WERI-Rb-1 (cell line): ENCODE measurements at places on chromosomes 4 and X.

DNA sequence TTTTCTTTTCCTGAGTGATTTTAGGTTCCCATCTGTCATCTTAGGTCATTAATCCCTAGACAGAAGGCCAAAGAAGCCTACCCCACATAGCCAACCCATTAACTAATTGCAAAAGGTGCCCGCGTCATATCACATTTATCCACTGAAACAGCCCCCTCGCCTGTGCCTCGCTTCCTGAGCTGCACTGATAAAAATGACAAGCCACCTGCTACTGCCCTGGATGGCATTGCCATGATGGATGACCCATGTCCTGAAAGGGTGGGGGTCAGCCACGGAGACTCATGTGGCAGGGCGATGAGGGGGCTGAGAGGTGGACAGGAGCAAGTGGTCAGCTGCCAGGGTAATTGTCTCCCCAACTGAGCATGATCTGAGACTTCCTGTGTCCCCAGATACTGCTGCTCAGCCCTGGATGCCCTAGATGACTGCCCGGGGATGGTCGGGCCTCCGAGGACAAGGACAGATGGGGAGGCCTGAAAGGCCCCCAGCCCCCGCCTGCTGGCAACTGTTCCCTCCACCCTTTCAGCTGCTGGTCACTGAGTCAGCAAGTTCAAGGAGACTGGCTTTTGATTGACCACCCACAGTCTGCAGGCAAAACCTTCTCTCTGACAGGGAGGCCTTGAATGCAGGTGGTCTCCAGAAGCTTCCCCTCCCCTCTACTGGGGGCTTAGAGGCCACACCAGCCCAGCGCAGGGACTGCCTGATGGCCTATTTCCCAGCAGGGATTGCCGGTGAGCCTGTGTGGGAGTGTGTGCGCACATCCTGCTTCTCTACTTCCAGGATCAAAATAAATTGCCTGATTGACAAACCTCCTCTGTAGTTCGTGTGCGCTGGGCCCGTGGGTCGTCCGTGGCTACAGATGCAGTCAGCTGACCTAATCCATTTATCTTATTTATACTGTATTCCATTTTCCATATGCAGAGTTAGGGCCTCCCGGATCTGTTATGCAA lies 496.3 kb downstream of the BCOR start:
- peak; percentile 93 for DNase-seq

GRCh38 chr4:128517739-128518510 lies 230.3 kb upstream of the PGRMC2 start:
- DNase-seq, result no peak

DNA sequence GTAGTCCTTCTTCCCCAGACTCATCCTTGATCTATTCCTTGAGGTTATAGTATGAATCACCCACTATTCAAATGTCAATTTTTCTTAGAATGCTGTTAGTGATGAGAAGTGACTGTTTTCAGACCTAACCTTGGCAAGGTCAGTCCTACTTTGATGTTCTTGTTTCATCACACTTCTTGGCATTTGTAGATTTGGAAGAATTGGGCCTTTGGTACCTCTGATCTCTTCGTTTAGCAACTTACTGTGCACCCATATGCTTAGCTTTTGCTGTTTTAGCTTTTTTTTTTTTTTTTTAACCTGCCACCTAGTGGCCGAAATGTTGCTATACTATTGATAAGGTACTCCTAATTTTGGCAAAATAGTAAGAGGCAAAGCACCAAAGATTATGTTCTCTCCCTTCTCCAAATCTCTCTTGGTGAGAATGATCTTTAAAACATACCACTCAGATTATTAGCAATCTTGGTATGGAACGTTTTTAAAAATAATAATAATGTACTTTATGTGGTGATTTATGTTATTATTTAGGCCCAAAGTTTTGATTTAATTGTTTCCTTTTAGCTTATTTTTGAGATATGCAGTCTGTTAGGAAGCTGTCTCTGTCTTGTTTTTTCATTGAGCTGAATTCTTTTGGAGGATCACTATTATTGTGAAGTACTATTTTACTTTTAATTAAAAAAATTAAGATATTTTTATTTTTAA lies 16.6 kb downstream of the DCK start:
- no peak for DNase-seq

DNA sequence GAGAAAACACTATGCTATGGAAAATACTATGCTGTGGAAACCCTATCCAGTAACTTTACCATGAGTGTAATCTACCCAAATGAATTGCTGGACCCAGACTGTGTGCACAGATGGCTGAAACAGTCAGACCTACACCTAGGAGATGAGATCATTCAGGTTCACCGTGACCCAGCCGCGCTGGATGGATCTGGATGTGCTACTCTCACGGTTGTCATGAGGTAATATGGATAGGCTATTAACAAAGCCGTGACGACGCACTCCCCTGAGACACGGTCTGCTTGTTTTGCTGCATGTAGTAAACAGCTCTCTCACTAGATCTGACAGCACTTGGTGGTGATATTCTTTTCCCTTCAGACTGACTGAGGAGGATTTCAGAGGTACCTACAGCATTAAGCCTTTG lies 832.5 kb upstream of the GRID2 start:
- peak; percentile 45 for DNase-seq

- no peak for DNase-seq
These were observed 170.2 kb downstream of the ADGRA3 start for GRCh38 chr4:22345678-22346077.

DNA sequence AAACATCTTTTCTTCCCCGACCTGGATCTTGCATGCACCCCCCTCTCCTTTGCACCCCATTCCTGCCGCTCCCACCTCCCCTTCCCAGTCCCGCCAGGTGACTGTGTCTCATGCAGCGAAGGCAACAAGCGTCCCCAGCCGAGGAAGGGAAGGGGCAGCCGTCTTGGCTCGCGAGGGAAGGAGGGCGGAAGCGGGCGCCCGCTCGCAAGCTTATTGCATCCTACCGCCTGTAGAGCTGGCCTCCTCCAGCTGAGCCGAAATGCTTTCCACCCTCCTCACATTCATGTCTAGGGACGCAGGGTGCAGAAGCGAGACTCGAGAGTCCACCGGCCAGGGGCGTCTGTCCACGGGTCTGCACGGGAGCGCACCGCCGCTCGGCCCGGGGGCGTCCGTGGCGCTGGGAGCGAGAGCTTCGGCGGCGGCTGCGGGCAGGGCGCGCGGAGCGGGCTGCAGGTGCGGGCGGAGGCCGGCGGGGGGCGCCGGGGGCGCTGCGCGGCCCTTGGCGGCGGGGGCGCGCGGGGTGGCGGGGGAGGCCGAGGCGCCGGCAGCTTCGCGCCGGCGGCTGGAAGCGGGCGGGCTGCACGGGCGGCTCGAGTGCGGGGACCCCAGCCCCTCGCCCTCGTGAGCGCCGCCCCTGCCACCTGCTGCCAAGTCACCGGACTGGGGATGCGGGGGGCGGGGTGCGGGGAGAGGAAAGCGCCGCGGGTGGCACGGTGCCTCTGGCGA lies at the start of gene KCNIP4:
Gene KCNIP4 (minus strand): TSS at position 426 of the 726 bp plus-strand sequence.
- DNase-seq, result peak; percentile 69

GRCh38 chr4:54320826-54321685 lies 92.0 kb downstream of the PDGFRA start:
- DNase-seq, result no peak

DNA sequence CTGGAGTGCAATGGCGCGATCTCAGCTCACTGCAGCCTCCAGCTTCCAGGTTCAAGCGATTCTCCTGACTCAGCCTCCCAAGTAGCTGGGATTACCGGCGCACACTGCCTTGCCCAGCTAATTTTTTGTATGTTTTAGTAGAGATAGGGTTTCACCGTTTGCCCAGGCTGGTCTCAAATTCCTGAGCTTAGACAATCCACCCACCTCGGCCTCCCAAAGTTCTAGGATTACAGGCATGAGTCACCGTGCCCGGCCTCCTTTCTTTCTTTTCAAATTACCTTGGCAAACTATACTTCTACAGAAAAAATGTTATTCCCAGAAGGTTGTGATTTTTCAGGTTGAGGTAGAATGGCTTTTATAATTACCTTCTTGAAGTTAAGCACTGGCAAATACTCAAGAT lies 321.9 kb upstream of the PRPS2 start:
- DNase-seq, result no peak

GRCh38 chrX:74535408-74536151 lies 78.8 kb downstream of the RLIM start:
- peak; percentile 36 for DNase-seq

DNA sequence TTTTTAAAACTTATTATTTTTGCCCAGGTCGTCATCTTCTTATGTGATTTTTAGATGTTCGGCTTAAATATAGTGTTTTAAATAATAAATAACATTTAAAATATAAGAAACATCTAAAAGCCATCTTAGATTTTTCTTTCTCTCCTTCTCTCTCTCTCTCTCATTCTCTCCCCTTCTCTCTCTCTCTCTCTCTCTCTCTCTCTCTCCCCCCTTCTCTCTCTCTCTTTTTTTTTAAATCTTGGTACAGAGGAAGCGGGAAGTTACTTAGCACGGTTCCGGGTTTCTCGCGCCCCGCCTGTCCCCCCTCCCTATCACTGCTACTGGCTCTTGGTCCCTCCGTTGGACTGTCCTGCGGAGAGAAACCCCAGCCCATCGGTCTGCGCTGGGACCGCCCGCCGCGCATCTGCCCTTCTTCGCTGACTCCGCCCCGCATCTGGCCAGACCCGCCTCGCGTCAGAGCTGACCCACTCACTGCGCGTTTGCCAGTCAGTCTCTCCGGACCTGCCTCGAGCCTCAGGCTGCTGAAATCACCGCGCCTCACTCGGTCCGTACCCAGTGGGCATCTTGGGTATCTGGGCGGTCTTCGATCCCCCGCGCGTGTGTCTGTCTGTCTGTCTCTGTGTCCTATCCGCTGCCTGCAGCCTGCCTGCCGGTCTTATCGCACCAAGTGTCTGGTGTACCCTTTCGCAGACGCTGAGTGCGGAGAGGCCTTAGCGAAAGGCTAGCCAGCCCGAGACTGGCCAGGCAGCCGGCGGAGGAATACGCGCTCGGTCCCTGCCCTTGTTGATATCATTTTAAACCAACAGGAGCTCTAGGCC lies at the start of gene PABPC5:
Gene PABPC5 (plus strand): TSS at position 489 of the 818 bp plus-strand sequence. CDS start 739 bp downstream, outside the sequence.
- no peak for DNase-seq

DNA sequence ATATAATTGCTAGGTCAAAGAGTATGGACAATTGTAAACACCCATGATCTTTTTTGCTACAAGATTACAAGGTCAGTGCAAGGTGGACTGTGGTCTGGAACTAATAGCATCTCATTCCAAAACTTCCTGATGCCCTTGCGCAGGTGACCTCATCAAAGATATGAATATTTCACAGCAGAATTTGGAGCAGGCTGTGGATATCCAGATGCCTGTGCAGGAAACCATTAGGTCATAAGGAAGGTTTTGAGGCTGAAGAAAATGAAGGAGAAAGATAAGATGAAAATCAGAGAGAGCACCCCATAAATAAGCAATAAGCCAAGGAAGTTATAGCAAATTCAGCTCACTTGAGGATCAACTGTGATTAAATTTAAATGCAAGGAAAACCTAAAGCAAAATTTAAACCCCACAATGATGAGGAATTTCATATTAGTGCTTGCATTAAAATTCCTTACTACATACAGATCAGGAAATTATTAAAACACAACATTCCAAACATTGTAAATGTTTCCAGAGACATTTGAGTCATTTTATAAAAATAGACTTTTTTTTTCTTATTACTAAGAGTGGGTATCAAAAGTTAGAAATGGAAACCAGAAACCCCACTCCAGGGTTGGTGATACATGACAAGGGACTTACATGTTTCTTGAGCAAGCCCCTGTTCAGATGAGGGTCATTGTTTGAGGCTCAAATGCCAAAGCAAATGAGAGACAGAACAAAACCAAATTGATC lies 100.7 kb upstream of the FAM9C start:
- no peak for DNase-seq

- DNase-seq, result no peak
These were observed 37.0 kb downstream of the NPY5R start for GRCh38 chr4:163380703-163381102.

DNA sequence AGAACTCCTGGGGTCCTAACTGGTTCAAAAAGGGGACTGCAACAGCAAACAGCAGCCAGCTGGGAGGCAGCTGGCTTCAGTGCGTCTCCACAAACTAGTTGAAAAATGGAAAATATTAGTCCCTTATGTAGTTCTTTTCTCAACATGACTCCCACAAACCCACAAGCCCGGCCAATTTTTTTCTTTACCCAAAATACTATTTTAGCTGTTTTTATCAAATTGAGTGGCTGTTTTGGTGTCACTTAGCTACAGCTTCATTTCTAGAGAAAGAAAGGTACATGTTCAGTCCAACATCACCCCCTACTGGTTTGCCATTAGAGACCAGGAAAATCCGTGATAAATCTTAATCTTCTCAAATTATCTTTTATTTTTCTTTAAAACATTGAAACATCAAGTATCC lies 97.2 kb downstream of the GUCY2F start:
- DNase-seq, result no peak

- no peak for DNase-seq
These were observed 179.8 kb downstream of the SLIT2 start for GRCh38 chr4:20431543-20431951.

DNA sequence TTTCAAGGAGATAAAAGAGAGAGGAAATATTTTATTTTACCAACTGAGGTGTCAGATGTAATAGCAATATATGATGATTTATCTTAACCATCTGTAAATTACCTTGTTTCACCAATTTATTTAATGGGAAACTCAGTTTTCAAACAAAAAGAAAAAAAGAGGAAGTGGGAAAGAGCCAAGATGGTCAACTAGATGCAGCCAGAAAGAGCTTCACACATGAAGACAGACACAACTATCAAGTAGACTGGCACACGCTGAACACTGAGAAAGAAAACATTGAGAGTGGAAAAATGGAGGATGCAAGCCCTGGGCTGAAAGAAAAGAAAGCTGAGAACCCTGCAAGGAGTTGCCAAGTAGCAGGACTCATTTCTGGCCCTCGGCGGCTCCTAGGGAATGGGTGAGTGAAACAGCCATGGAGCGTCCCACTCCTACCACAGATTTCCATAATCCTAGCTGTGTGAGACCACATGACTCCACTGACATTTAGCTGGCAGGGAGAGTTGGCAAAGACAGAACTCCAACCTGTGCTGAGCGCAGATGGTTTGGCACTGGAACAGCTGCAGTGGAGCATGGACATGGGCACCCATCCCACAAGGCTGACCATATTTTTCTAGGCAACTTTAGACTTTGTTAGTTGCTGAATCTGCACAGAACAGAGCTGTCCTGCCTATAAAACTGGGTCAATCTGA lies 409.3 kb downstream of the FAM47B start:
- DNase-seq, result no peak

DNA sequence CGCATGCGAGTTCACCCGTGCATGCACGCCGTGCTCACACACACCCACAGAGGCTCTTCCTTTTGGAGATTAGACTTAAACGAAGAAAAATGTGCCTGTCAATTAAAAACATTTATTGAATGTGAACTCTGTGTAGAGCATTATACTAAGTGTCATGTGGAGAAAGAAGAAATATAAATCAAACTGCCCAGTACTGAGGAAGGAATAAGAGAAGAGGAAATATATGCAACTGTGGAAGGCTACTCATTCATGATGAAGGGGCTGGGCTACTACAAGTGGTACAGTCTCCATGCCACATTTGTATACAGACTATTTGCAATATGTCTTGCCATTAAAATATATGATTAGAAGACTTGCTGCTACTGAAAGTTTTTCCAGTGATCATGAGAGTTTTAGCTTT lies 714.7 kb downstream of the DMD start:
- DNase-seq, result no peak

DNA sequence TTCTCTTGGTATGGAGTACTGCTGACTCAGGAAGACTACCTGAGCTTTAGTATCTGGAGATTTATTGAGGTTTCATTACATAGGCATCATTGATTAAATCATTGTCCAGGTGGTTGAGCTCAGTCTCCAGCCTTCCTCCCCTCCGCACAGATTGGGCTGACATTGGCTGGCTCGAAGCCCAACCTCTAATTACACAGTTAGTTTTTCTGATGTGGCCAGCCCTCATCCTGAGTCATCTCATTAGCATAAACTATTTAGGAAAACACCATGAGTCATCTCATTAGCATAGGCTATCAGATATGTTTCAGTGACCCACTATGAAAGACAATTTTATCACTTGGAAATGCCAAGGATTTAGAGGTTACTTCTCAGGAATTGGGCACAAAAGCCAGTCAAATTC lies 93.9 kb upstream of the ANKRD50 start:
- no peak for DNase-seq
